Colonic mucosa (tissue), 4 donors: ENCODE measurements at places on chromosomes 6 and 20. TPM values are rescaled to one million over a fixed set of nuclear protein-coding genes. Genes with fewer than 3 reads are reported as not detected.

The RSPO4 gene
- total RNA-seq, result 0.12 TPM

The SCUBE3 gene
- 0.74 TPM for total RNA-seq

The LCA5 gene
- total RNA-seq, result 0.74 TPM

GRCh38 chr6:130843575-130844320, 16.5 kb downstream of the SMLR1 start:
- H3K27ac ChIP-seq, result no peak overlapping the region
- DNase-seq, result no peak
- no peaks in the 10 kb centered on the region for H3K4me1 ChIP-seq
- H3K4me3 ChIP-seq, result no peak overlapping the region
- H3K27me3 ChIP-seq, result no peaks in the 10 kb centered on the region

- no peaks in the 10 kb centered on the region for H3K27me3 ChIP-seq
- no peaks in the 10 kb centered on the region for H3K36me3 ChIP-seq
- no peak overlapping the region for H3K27ac ChIP-seq
- no peak for DNase-seq
- H3K4me1 ChIP-seq, result no peaks in the 10 kb centered on the region
These were observed 187.6 kb downstream of the TMEM242 start for GRCh38 chr6:157135691-157136090.

DNA sequence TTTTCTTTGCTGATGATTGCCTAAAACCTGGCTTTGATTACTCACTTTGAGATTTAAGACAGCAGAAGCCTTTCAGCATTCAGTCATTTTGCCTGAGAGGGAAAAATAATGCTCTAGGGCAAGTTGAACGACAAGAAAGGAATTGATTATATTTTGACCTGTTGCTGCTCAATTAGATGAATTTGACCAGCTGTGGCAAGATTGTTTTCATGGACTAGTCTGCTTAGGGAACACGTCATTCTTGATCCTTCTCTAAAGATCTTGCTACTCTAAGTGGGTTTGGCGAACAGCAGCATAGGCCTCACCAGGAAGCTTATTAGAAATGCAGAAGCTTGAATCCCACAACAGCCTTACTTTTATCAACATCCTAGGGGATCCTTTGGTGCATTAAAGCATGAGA, 59.7 kb upstream of the PHACTR1 start:
- H3K36me3 ChIP-seq, result no peaks in the 10 kb centered on the region
- H3K4me3 ChIP-seq, result no peak overlapping the region
- no peak overlapping the region for H3K27ac ChIP-seq
- no peak for DNase-seq
- no peaks in the 10 kb centered on the region for H3K27me3 ChIP-seq
- H3K4me1 ChIP-seq, result no peaks in the 10 kb centered on the region

DNA sequence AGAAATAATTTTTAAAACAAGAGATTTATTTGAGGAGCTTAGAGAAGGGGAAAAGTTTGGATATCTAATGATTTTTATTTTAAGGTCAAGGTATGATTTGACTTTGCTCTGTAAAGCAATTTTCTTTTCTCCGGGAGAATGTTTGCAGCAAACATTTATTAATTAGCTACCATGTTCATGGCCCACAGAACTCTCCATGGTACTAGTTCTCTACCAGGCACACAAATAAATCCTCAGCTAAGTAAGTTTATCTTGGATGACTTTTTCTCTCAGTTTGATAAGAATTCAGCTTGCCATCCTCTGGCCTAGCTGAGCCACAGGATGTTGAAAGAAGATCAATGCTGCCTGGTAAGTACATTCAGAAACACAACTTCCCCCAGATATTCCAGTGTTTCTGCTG, 94.3 kb downstream of the PHACTR3 start:
- H3K36me3 ChIP-seq, result no peaks in the 10 kb centered on the region
- no peaks in the 10 kb centered on the region for H3K4me1 ChIP-seq
- no peak overlapping the region for H3K27ac ChIP-seq
- H3K4me3 ChIP-seq, result no peak overlapping the region
- DNase-seq, result no peak

DNA sequence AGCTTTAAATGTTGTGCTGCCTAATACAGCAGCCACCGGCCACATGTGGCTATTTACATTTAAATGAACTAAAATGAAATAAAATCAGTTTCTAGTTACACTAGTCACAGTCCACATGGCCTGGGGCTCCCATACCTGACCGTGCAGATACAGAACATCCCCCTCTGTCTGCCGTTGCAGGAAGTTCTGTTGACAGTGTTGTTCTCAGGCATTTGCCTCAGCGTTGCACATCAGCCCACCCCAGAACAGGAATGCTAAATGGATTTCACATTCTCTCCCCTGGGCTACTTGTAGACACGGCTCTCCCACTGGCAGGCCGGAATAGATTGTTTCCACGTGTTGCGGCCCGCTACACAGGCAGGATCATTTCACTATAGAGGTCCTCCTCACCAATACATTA, 26.3 kb downstream of the JAG1 start:
- no peak overlapping the region for H3K4me3 ChIP-seq
- no peaks in the 10 kb centered on the region for H3K27me3 ChIP-seq
- no peak overlapping the region for H3K27ac ChIP-seq
- H3K36me3 ChIP-seq, result peaks cover 26% of the 10 kb centered on the region

DNA sequence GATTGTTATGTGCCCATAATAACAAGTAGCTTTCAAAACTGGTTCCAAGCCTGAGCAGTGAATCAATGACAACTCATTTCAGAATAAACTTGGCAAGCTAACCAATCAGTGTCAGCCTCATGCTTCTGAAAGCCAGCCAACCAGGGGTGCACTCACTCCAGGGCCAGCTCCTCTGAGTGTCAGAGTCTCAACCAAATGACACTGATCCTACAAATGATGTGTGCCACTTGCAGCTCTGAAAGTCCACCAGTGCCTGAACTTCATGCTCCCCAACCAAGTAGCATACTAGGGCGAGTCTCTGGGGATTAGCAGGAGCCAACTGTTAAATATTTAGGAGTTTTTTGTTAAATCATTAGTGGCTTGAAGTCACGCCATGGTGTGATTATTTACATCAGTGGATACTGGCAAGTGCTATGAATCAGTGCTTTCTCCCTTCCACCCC, 4.5 kb downstream of the IYD start:
- no peak overlapping the region for H3K27ac ChIP-seq
- H3K4me1 ChIP-seq, result no peaks in the 10 kb centered on the region
- no peak overlapping the region for H3K4me3 ChIP-seq
- DNase-seq, result no peak
- H3K27me3 ChIP-seq, result no peaks in the 10 kb centered on the region
- no peaks in the 10 kb centered on the region for H3K36me3 ChIP-seq
